ENCODE measurements at places on chromosomes 3 and 15.

DNA sequence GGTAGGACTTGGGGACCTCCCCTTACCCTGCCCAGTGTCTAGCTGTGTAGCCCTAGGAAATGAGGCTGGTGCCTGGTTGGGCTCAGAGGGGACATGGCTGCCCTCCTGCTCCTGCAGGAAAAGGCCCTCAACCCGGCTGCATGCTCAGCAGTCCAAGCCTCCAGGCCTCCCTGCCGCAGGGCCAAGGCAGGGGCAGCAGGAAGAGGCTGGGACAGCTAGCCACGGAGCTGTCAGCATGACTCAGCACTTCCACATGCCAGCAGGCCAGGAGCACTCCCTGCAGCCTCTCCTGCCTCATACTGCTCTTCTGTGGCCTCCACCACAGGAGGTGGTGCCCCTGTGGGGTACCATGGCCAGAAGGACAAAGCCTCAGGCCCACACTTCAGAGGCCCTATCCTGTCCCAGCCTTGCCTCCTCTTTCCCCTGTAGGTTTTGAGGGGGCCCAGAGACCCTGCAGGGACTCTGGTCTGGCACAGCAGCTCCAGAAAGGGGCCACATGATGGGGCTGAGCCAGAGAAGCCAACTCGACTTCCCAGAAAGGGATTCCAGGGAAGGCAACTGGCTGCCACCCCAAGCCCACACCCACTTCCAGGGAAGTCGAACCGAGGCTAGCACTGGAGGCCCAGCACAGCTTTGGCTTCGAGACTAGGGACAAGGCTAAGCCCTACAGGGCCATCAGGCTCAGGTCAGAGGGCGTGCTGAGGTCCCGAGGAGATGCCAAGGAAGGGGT lies 19.5 kb downstream of the TKT start:
- DNase-seq = no peak

- no peak for DNase-seq
These were observed 67.4 kb downstream of the SNRPN start for GRCh38 chr15:25022233-25022632.

DNA sequence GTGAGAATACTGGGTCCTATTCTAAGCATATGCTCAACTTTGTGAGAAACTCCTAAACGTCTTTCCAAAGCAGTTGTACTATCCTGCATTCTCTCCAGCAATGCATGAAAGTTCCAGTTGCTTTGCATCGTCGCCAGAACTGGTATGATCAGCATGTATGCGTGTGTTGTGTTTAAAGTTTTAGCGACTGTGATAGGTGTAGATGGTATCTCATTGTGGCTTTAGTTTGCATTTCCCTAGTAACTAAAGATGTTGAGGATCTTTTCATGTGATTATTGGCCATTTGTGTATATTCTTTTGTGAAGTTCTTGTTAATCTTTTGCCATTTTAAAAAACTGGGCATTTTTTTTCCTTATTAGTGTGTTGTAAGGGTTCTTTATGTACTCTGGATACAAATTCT lies 115.1 kb downstream of the SPATA16 start:
- DNase-seq = no peak

GRCh38 chr3:52403271-52403841 lies 41.5 kb downstream of the SEMA3G start:
- DNase-seq = no peak

DNA sequence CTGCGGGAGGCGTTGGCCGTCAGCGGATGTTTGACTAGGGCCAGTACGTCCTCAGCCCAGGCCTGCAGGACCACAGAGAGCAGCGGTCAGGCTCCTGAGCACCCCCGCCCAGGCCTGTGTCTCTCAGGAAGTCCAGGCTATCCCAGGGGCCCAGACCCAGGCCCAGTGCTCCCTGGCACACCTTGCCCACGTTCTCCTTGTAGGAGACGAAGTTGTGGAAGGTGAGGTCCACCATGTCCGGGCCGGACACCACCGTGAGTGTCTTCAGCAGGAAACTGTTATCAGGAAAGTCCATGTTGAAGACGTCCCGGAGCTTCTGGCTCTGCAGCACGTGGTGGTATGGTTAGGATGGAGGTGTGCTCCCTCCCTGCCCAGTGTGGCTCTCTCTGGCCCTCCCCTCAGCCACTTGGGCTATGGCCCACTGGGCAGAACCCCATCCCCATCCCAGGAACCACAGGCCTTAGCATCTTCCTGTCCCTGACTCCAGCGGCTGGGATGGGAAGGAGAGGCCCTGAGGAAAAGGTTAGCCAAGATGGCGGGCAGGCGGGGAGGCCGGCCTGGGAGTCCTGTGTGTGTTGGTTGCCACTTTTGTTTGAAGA lies 5.3 kb downstream of the PLCB2 start:
- no peak for DNase-seq

DNA sequence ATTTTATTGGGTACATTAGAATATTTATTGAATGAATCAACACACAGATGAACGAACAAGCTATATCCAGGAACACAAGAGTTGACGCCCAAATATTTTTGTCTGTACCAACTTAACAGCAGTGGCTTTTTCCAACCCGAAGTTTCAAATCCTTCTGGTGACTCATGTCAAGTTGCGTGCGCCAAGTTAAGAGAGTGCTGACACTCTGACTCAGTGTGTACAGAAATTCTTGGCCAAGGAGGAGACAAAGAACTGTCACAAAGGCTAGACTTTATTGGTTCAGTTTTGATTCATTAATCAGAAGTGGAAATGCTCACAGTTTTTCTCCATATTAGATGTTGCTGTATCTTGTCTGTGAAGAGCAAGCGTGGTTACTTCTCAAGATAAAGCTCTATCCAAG lies 59.6 kb upstream of the TSC22D2 start:
- DNase-seq = no peak

DNA sequence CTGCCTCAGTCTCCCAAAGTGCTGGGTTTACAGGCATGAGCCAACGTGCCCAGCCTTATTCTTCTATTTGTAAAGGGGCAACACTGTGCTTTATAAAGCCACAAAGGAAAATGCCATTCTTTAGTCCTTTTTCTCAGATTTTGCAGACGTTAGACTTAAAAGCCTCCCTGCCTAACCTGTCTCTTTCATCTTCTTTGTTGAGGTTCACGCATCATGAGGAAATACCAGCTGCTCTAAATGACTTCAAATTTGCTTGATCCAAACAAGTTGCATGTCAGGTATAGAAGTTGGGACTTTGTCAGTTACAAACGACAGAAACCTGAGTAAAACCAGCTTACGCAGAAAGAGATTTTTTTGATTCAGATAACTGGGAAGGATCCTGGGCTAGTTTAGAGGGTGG lies 51.1 kb upstream of the LRRFIP2 start:
- no peak for DNase-seq

DNA sequence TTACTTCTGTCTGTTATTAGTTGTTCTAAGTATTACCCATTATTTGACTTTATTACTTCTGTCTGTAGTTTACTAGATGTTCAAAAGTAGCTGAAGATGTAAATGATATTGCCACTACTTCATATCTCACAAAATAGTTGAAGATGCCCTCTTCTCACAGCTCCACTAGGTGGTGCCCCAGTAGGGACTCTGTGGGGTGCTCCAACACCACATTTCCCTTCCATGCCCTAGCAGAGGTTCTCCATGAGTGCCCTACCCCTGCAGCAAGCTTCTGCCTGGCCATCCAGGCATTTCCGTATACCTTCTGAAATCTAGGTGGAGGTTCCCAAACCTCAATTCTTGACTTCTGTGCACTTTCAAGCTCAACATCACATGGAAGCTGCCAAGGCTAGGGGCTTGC lies 80.8 kb downstream of the KCNH8 start:
- DNase-seq = no peak

DNA sequence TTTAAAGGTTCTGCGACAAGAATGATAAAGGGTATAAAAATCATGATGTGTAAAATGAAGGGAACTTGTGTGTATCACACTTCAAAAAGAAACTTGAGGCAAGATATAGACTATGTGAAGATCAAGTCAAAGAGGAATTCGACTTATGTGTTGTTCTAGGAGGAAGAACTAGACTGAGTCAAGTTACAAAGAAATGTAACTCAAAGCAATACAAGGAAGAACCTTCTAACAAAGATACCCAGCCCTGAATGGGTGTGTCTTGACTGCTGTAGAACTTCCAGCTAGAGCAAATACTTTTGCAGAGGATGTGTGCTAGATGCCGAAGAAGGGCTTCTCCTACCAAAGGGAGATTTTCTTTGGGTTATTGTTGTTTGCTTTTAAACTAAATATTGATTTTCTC lies 2.4 kb downstream of the SLC49A4 start:
- no peak for DNase-seq

- peak; percentile 44 for DNase-seq
These were observed at the start of gene TMEM266 for GRCh38 chr15:76059320-76060117. TSS of gene TMEM266 (plus strand) at chr15:76059985. CDS start at chr15:76134264, 74,279 bp downstream.

DNA sequence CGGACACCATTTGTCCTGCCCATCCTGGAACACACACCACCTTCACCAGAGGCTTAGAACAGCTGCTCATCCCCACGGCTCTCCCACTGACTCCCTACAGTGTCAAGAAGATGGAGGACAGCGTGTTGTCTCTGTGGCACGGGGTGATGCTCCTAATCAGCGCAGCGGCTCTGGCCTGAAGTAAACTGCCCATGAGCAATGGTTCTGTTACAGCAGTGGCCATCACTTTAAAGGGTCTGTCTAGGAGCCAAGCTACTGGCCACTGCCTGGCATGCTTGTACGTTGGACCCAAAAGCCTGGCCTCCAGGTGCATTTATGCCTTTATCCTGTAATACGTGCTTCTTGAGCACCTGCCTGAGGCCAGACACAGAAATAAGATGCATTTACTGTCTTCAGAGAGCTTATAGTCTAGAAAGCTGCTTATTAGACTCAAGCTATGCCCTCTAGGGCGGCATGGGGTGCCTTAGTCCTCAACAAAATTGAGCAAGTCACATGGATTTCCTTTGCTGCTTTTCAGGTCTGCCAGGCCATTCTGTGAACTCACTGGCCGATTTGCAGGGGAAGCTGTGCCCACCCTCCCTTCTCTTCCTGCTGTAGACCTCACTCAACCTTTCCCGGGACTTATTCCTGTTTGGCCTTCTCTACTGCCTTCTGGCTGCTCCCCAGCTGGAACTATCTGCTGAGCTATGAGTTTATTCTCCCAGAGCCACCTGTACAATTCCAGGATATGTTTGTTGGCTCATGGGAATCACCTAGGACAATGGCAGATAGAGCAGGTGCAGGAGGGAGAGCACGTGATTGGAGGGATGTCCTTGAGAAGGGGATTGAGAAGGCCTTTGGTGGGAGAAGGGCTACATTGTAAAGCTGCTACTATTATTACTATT lies 51.9 kb downstream of the STARD5 start:
- no peak for DNase-seq

GRCh38 chr3:61701011-61701410 lies 139.6 kb downstream of the PTPRG start:
- DNase-seq = no peak

DNA sequence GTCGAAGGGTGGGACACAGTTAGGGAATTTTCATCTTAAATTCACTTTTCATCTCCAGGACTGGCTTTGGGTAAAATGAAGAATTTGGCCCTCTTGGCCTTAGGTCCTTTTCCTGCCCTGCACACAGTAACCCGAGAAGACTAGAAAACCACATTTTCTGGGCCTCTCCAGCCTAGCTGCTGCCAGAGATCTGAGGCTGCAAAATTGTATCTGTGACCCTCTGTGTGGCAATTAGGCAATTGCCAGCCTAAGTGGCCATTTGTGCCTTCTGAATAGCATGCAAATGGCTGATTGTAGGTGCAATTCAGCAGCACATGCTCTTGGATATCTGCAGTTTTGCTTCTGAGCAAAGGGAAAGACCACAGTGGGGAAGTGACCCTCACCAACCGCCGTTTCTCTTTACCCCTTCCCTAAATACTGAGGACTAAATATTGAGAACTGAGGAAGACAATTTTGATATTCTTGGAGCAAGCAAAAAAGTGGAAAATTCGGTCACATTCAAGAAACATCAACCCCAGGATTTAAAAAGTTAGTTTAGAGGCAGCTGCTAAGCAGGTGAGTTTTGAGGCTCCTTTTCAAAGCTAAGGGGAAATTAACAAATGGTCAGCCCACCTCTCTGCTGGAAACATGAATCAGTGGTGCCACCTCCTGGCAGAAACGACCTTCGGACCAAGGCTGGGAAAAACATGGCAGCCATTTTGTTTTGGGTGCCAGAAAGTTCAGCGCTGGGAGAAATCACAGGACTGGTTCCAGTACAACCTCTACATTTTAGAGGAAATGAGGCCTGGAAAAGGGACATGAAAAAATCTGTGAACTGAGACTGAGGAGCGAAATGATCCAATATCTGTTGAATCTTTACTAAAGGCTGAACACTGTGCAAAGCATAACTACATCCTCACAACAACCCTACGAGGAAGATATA lies 56.6 kb upstream of the PRTG start:
- DNase-seq = peak; percentile 13

- DNase-seq = peak; percentile 67
These were observed at the start of gene GATM for GRCh38 chr15:45378149-45378912. TSS of gene GATM (minus strand) at chr15:45378544. CDS start at chr15:45378453, 91 bp downstream.

- DNase-seq = no peak
These were observed 19.0 kb downstream of the ARL14 start for GRCh38 chr3:160695915-160696327.

GRCh38 chr3:100105501-100105900 lies 8.8 kb downstream of the FILIP1L start:
- no peak for DNase-seq

GRCh38 chr3:64029287-64029686 lies 6.0 kb upstream of the PSMD6 start:
- DNase-seq = no peak

DNA sequence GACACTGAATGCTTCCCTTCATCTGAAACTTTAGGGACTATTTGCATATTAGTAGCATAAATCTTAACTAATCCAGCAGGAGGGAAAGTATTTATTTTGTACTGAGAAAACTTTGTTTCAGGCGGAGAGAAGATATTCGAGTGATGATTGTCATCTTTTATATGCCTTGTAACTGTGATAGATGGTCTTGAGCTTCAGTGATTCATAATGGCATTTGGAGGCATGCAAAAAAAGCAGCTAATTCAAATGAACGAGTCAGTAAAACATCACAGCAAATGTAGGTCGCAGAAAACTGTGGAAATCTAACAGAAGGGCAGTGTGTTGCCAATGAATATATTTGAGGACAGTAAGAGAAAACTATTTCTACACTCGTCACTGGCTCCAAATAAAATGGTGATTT lies 643.7 kb upstream of the NAALADL2 start:
- no peak for DNase-seq

GRCh38 chr15:60400944-60401343 lies 3.2 kb upstream of the ANXA2 start:
- DNase-seq = no peak

DNA sequence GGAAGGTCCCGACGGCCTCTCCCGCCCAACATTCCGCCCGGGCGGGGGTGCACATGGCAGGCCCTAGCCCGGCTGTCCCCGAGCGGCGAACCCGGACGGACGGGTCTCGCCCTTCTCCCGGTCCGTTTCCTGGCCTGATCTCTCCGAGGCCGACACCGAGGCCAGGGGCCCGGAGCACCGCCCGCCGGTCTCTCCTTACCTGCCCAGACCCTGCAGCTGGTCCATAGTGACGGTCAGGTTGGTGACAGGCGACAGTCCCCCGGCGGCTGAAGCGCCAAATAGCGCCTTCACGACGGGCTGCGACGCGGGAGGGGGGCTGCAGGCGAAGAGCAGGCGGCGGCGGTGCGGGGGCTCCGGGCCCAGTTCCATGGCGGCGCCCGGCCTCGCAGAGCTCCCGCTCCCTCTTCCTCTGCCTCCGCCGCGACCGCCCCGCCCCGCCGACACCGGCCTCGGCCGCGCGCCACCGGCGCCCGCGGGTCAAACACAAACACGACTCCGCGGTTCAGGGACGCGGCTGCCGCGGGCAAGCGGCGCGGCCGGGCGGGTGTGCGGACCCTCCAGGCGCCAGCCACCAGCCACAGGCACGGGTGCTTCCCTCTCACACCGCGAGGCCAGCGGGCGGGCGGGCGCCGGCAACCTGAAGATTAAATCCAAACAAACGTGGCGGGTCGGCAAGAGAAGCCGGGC lies 495 bp downstream of the CDC25A start:
- DNase-seq = no peak

Data from GM19239 (cell line).